SJSA1 (cell line): ENCODE measurements at places on chromosomes 16 and 17. TPM values are rescaled to one million over a fixed set of nuclear protein-coding genes. Genes with fewer than 3 reads are reported as not detected.

The G6PC1 gene
- not detected in 2 replicates for total RNA-seq

The BCL6B gene
- total RNA-seq: not detected in 2 replicates

The KRTAP9-2 gene
- total RNA-seq: not detected in 2 replicates

The LDHD gene
- total RNA-seq: 0.06 and 0.24 TPM in 2 replicates

The RTN4RL1 gene
- total RNA-seq: not detected in 2 replicates

The TGFB1I1 gene
- 66.3 and 90.1 TPM in 2 replicates for total RNA-seq

The ZG16B gene
- total RNA-seq: 0.11 and 0.53 TPM in 2 replicates

The PIK3R5 gene
- not detected in 2 replicates for total RNA-seq

The STH gene
- total RNA-seq: not detected in 2 replicates

The EIF5A gene
- 342 and 632 TPM in 2 replicates for total RNA-seq

The NUPR1 gene
- total RNA-seq: 0.16 and 0.92 TPM in 2 replicates

The RGS11 gene
- not detected in 2 replicates for total RNA-seq

The FOXL1 gene
- total RNA-seq: 39.4 and 43.2 TPM in 2 replicates

The SLX4 gene
- total RNA-seq: 3.5 and 6.0 TPM in 2 replicates

The TNFRSF12A gene
- 545 and 625 TPM in 2 replicates for total RNA-seq

The MEIOC gene
- total RNA-seq: 0.13 TPM in 1 of 2 replicates, not detected in the other

The UMOD gene
- not detected in 2 replicates for total RNA-seq

The EME1 gene
- 24.1 and 54.5 TPM in 2 replicates for total RNA-seq

The CDH3 gene
- 0.34 and 4.9 TPM in 2 replicates for total RNA-seq

The KRT20 gene
- total RNA-seq: not detected in 2 replicates

The GAS2L2 gene
- total RNA-seq: not detected in 2 replicates

The SLX1A gene
- 14.3 and 43.6 TPM in 2 replicates for total RNA-seq

The PTX4 gene
- total RNA-seq: not detected in 2 replicates

The SLFN11 gene
- total RNA-seq: 13.9 and 29.1 TPM in 2 replicates

The NACA2 gene
- not detected in 2 replicates for total RNA-seq

The CSH2 gene
- total RNA-seq: not detected in 2 replicates

The TMIGD1 gene
- total RNA-seq: not detected in 2 replicates

The TPSB2 gene
- total RNA-seq: not detected in 2 replicates

The CD300LF gene
- not detected in 2 replicates for total RNA-seq

The PCGF2 gene
- total RNA-seq: 3.6 and 4.2 TPM in 2 replicates

The MGAT5B gene
- 14.4 and 15.0 TPM in 2 replicates for total RNA-seq

The FN3K gene
- total RNA-seq: 0.13 TPM in 1 of 2 replicates, not detected in the other

The IRX6 gene
- total RNA-seq: not detected in 2 replicates

The SULT1A2 gene
- total RNA-seq: not detected in 2 replicates

The MMP28 gene
- 2.9 and 8.3 TPM in 2 replicates for total RNA-seq

The CD300E gene
- total RNA-seq: not detected in 2 replicates

The NPIPB13 gene
- total RNA-seq: not detected in 2 replicates

The KREMEN2 gene
- not detected in 2 replicates for total RNA-seq

The SBK1 gene
- total RNA-seq: not detected in 2 replicates

The SNF8 gene
- total RNA-seq: 212 and 238 TPM in 2 replicates

The IGFBP4 gene
- 19.2 and 22.5 TPM in 2 replicates for total RNA-seq

The CDC6 gene
- 95.8 and 97.8 TPM in 2 replicates for total RNA-seq

The TERB1 gene
- total RNA-seq: 0.05 TPM in 1 of 2 replicates, not detected in the other

The KCNJ18 gene
- total RNA-seq: not detected in 2 replicates

The CEP295NL gene
- 0.22 and 0.34 TPM in 2 replicates for total RNA-seq

The CRHR1 gene
- total RNA-seq: not detected in 2 replicates

The NPTX1 gene
- 0.32 TPM in 1 of 2 replicates, not detected in the other for total RNA-seq

The HAGH gene
- total RNA-seq: 22.2 and 65.3 TPM in 2 replicates

The GDPD3 gene
- total RNA-seq: 0.50 TPM in 1 of 2 replicates, not detected in the other

The SKA2 gene
- total RNA-seq: 332 and 622 TPM in 2 replicates

The RBFOX1 gene
- total RNA-seq: not detected in 2 replicates
